ENCODE measurements at places on chromosomes 12 and 14. TPM values are rescaled to one million over a fixed set of nuclear protein-coding genes. Genes with fewer than 3 reads are reported as not detected.

The NYNRIN gene
- 6.5 TPM for total RNA-seq

The TMTC2 gene
- 4.4 TPM for total RNA-seq

The TAS2R10 gene
- 0.79 TPM for total RNA-seq

The CLEC1B gene
- total RNA-seq: 2.8 TPM

The REC8 gene
- 8.1 TPM for total RNA-seq

The CLEC6A gene
- total RNA-seq: not detected

The CCDC177 gene
- 0.30 TPM for total RNA-seq

The CCDC38 gene
- total RNA-seq: not detected

DNA sequence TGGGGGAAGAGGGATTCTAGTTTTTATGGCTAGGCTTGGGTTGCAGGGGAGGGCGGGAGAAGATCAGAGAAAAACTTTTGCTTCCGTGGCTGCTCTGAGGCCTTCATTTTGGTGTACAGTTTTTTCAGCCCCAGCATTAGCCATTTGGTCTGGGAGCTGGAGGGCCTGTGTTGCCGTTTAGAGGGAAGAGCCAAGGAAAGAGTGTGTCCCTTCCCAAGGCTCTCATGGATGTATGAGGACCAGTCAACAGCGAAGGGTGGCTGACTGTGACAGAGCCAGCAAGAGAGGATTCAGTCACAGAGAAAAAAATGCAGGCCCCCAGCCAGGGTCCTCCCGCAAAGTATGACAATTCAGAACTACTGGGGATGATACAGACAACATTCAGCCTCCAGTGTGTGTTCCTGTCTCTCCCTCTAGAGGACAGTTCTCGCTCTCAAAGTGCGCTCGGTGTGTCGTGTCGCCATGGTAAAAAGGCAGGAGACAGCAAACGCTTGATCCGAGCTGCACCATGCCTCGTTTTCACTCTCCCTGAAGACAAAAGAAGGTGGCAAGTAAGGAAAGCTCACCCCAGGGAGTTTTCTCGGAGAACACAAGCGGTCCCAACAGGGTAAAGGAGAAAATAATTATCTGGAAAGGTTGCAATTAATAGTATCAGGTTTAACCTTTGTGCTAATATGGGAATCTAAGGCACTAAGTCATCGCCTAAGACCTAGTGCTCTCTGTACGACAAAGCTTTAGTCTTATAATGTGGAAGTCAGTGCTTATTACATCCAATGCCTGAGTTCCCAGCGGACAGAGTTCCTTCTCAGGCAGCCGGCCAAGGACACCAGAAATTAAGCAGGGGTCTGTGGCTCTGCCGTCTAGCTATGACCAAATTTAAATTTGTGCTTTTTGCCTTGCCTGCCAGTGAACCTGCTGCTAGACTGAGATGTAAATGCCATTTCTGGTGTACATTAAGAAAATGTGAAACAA, 157.3 kb upstream of the PLXNC1 start:
- peak; percentile 76 for DNase-seq

DNA sequence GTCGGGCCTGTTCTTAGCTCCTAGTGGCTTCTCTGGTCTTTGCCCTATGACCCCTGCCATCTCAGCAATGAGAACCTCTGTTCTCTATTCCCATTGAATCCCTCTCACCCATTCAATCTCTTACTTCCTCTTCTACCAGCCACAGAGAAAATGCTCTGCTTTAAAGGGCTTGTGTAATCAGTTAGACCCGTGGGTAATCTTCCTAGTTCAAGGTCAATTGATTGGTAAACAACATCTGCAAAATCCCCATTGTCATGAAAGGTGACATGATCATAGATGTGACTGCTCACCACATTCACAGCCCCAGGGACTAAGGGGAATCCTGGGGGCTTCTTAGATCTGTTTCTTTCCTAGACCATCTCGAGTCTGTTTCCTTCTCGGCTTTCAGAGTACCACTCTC, 7.2 kb upstream of the CCDC197 start:
- DNase-seq: no peak

GRCh38 chr12:28104316-28104715, 85.9 kb upstream of the CCDC91 start:
- no peak for DNase-seq

- no peak for DNase-seq
Measured at GRCh38 chr12:104175726-104176247, 37.8 kb upstream of the NFYB start.

DNA sequence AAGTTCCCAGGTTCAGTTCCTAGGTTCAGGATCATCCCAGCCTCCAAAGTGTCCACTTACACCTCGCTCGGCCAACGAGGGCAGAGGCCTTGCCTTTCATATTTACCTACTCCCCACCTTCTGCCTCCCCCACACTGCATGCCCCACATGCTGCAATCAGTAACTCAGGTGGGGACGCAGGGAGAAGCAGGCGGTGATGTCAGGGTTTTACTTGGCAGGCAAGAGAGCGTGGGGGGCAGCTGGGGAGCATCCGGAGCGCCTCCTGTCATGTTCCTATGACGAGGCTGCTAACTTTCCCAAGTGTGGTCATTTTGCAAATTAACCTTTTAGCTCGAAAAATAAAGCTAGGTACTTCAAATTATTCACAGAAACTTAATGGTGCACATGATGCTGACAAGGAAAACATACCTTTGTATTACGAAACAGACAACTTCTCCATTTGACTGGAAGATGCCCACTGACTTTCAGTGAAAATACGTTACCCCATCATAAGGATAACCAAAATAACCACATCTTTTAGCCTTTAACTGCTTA, 53.8 kb downstream of the SETD3 start:
- no peak for DNase-seq

GRCh38 chr14:40229676-40230075, 797.4 kb upstream of the FBXO33 start:
- no peak for DNase-seq

DNA sequence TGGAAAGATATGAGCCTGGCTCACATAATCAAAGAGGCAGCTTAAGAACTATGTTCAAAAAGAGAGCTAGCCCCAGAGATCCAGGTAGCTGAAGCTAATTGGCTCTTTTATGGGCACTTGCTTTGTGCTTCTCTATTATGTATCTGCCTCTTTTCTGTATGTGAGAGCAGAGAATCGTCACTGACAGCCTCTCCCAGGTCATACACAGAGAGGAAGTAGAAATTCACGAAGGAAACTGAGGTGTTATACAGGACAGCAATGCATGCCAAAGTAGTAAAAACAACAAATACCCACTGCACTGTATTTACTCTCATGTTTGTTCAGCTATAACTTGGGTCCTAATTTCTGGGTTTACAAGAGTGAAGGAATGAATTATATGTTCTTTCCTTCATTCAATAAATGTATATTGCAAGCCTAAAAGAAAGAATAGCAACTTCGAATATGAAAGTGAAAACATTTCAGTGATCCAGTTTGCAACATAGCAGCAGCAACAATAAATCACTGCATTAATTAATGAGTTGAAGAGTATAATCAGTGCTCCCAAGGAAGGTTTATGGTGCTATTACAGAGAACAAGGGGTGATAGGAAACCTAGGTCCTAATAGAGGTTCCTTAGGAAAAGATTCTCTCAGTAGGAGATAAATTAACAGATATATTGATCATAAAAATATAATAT, 47.1 kb upstream of the ATXN7L3B start:
- DNase-seq: no peak

DNA sequence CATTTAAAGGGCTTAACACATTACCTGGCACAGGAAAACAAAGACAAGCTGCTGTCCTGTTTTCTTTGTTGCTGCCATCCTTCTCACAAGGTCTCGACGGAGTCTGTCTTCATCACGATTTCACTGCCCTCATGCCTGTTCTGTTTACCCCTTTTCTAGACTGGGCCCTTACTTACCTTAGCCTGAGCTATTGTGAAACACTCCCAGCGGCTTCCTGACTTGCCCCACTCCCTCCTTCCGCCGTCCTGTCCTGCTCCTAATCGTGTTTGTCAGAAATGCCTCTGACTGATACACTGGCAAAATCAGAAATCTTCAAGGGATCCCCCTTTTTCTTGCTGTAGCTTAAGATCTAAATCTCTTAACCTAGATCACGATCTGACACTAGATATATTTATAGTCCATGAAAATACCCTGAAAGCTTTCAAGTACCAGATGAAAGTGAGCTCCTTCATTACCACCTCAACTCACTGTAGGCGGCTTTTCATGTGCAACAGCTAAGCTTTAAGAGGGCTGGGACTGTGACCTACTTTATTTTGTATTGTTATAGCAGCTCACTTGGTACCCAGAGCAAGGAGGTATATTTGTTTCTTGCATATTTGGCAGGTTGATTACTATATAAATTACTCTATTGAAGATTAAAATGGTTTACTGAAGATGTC, 32.1 kb downstream of the TECPR2 start:
- DNase-seq: no peak

DNA sequence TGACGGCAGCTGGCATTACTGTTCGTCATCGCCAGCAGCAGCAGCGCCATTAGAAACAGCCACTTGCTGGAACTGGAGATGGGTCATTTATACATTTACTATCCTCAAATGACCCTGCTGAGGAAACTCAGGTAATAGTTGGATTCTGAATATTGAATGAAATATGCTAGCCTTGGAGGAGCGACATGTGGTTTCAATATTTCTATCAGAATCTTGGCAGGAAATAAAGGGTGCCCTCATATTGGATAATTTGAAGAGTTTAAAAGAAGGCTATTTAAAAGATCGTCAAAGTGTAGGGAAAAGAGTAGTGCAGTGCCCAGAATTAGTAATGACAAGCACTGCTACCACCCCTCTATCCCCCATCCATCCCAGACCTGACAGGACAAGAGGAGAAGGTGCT, 109.6 kb upstream of the CPM start:
- DNase-seq: no peak

GRCh38 chr14:75067212-75067611, 2.2 kb upstream of the ZC2HC1C start:
- DNase-seq: no peak

DNA sequence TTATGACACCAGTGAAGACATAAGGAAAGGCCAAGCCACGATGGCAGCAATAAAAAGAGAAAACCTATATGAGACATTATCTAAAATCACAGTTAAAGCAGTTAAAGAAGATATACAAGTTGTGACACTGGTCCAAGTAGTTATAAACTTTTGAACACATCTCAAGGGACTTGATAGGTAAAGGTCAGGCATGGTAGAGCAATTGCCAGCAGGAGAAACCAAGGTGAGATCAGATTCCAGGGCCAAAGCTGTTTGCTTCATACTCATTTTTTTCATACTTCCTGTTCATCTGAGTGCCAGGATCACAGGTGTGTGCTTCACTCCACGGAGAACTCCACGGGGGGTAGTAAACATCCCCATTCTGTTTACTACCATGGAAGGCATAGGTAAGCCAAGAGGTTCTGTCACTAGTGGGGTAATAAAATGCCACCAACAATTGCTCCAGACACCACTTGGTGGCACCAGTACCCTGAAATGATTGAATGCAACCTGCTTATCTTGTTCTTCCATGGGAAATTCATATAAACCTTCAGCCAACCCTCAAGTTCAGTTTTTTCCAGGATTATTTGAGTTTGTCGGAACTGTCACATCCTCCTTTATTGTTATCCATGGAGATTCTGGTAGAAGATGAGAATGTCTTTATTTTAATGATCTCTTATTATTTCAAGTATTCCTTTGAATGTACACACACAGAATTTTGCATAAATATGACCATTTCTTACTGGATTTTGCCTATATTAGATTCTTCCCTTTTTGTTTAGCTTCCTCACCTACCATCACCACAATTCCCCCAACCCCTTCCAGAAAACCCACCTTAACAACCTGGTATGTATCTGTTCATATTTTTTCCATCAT, 59.2 kb upstream of the TSPAN8 start:
- peak; percentile 32 for DNase-seq

DNA sequence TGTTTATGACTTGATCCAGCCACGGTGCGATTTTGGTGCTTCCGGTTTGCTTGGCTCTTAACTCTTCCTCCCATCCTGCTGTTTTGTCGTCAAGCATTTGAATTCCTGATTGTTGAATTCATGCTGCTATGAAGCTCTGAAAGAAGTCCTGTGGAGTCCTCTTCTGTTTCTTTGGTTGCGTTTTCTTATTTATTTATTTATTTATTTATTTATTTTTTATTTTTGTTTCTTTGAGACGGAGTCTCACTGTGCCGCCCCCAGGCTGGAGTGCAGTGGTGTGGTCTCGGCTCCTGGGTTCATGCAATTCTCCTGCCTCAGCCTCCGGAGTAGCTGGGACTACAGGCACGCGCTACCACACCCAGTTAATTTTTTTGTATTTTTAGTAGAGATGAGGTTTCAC, 3.0 kb upstream of the MTA1 start:
- no peak for DNase-seq

DNA sequence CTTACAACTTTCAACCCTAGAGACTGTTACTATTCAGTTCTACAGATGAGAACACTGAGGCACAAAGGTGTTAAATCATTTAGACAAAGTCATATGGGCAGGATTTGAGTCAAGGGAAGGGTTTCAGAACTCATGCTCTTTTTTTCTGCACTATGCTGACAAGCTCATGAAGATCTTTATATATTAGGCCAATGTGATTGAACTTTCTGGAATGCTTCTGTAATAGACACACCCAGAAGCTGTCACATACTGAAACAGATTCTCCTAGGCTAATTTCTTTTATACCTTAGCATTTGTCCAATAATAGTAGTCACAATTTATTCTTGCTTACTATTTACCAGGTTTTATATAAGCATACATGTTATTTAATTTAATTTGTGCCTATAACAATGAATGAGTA, 164.0 kb downstream of the ALG10B start:
- DNase-seq: no peak

- DNase-seq: no peak
Measured at GRCh38 chr14:68011406-68012028, 191.9 kb downstream of the RAD51B start.

DNA sequence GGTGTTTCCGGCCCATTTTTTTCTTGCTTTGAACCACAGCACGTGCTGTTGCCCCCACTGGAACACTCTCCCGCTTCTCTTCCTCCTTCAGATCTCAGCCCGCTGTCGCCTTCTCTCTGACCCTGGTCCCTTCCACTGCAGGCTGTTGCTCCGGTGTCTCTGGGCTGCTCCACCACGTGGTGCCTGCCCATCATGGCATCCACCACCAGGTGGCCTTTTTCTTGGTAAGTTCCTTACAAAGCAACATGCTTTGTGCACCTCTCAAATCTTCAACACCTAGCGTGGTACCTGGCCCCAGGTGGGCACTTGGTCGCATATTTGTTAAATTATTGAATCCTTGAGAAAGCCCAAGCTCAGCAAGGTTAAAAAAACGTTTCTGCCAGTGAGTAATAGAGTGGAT, 19.1 kb downstream of the TUNAR start:
- no peak for DNase-seq

DNA sequence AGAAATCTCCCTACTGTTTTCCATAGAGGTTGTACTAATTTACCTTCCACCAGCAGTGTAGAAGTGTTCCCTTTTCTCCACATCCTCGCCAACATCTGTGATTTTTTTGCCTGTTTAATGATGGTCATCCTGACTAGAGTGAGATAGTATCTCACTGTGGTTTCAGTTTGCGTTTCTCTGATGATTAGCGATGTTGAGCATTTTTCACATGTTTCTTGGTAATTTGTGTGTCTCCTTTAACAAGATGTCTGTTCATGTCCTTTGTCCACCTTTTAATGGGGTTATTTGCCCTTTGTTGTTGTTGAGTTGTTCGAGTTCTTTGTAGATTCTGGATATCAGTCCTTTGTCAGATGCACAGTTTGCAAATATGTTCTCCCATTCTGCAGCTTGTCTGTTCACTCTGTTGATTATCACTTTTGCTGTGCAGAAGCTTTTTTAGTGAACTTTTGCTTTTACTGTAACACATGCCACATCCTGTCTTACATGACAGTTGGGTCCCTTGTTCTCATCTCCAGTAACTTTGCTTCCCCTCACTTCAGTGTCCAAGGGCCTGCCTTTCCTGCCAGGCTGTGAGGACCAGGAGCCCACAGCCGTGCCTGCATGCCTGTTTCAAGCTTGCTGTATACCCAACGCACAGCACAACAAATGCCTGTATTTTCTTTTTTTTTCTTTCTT, 64.9 kb downstream of the SPRING1 start:
- DNase-seq: no peak

GRCh38 chr12:42666671-42667243, 77.2 kb upstream of the PRICKLE1 start:
- DNase-seq: no peak

Measured in adrenal gland (tissue), 19 donors.